ENCODE measurements at places on chromosomes 3 and 15.

- DNase-seq = no peak
Observed at GRCh38 chr3:6601374-6601773, 259.5 kb upstream of the GRM7 start.

- DNase-seq = no peak
Observed at GRCh38 chr3:20375302-20375701, 189.3 kb upstream of the SGO1 start.

GRCh38 chr3:69454204-69454787 lies 68.4 kb upstream of the FRMD4B start:
- no peak for DNase-seq

GRCh38 chr3:23175341-23176083 lies 27.6 kb upstream of the UBE2E2 start:
- no peak for DNase-seq

DNA sequence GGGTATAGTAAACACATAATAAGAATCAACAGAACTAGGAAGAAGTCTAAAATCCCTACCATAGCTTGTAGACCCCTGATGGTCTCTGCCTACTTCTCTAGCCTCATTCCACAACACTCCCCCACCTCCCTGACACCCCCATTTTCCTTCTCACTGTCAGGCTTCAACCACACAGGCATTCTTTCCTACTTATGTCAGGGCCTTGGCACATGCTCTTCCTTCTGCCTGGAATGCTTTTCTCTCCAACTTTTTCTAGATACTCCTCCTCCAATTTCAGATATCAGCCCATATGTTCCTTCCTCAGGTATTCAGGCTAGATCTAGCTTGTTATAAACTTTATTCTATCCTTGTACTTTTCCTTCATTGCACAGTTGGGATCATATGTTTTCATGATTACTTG lies 106.0 kb upstream of the MRPL3 start:
- no peak for DNase-seq

DNA sequence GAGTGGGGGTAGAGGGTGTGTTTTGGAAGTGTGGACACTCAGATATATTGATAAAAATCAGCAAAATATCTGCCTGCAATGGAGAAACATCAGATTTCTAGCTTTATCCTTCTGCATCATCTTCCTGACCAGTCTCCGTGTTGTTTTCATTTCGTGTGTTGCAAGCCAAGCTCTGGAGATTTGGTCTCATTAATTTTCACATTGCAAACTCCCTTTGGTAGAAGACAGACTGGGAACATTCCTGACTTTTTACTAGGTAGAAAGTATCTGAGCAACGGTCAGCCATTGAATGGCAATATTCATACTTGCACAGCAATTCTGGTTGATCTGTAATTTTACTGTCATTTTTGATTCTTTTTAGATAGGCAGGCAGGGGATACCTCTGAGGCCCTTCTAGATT lies 30.4 kb downstream of the FSTL1 start:
- no peak for DNase-seq

GRCh38 chr3:172040078-172040980 lies 951 bp downstream of the FNDC3B start:
- peak; percentile 64 for DNase-seq

Data from stromal cell of bone marrow (primary cell).